ENCODE measurements at places on chromosomes 12 and 14.

DNA sequence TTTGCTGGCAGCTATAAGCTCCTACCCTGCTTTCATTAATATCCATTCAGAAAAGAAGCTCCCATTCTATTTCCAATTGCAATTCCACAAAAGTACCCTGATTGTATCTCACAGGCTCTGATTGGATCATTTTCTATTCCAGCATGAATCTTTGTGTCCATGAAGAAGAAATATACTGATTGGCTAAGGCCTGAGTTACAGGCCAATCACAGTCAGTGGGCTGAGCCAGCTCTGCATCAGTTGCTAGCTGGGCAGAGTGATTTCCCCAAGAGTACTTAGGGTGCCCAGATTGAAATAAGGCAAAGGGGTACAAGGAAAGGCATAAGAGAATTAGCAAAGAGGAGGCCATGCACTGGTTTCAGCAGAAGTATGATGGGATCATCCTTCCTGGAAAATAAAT lies 14.4 kb downstream of the ART4 start:
- DNase-seq = no peak

DNA sequence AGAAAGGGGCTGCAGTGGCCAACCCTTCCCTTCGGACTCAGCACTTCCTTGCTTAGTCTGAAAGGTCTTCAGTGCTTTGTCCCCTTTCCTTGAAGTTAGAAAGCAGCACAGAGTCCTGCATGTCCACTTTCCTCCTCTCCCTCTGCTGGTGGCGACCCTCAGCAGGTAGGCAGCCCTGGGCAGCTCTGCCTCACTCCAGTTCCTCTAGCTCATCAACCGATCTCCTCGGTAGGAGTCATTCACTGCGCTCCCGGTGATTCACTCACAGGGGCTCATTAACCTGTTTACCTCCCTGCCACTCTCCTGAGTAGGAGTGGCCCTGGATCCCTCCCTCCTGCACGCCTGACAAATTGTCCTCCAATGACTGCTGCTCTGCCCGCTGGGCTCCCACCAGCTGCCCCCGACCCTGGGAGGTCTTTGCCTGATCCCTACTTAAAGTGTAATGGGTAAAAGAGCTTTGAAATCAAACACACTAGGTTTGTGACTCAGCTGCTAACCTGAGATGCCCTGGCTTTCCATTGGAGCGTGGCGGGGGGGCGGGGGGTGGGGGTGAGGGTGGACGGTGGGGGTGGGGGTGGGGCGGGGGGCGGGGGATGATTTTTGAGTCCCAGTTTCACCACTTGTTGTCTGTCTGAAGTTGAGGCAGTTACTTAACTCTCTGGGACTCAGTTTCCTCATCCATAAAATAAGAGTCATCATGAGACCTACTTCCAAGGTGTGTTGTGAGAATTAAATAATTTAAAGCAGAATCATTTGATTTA lies 4.2 kb downstream of the SCNN1A start:
- no peak for DNase-seq

- DNase-seq = no peak
Measured at GRCh38 chr12:93113317-93114006, 184.4 kb upstream of the EEA1 start.

GRCh38 chr12:116599285-116600136 lies 40.3 kb downstream of the MAP1LC3B2 start:
- peak; percentile 53 for DNase-seq

DNA sequence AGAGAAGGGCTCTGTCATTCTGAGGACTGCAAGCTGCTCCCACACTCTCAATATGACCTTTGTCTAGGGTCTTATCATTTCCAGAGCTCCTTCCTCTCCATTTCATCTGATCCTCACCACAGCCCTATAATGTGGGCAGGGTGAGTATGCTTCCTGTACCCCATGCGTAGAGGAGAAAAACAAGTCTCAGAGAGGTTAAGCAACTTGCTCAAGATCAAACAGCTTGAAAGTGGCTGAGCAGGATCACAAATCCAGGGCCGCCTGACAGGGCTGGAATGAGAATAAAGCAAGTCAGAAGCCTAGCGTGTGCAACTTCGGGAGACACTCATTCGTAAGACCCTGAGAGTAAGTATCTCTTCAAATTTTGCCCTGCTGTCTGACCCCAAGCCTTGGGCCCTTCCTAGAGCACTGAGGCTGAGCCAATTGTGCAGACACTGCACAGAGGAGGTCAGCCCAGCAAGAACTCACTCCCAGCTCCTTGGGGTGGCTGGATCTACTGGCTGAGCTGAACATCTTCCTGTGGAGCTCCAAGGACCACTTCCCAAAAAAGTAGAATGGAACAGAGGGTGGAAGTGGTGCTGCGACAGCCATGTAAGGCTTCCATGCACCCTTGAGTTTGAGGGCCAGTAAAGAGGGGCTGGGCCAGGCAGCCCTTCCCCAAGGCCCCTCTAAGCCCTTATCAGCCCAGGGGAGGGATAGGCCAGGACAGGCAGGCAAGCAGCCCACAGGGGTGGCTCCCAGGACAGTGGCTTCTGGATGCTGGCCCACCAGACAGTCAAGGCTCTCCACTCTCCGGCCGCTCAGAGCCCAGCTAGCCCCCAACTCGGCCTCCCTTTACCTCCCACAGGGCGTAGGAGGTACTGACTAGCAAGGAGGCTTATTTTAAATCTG lies 10.5 kb downstream of the ZFP36L1 start:
- DNase-seq = no peak

DNA sequence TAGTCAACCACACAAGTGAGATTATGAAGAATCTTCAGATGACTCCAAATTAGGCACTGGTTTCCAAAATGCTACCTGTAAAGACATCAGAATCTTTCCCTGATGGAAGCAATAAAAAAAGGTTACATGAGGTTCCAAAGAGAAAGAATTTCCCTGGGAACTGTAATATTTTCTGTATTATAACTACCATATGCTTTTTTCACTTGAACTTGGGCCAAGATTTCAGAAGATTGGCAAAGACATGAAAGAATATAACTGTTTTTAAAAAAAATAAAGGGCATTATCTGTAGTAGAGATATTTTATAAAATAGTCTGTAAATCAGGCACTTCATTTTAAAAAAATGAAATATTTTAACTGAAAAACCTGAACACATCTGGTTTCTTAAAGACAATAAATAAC lies 12.9 kb downstream of the HECTD1 start:
- no peak for DNase-seq

- no peak for DNase-seq
Measured at GRCh38 chr12:49948866-49949845, 1.4 kb upstream of the AQP2 start.

DNA sequence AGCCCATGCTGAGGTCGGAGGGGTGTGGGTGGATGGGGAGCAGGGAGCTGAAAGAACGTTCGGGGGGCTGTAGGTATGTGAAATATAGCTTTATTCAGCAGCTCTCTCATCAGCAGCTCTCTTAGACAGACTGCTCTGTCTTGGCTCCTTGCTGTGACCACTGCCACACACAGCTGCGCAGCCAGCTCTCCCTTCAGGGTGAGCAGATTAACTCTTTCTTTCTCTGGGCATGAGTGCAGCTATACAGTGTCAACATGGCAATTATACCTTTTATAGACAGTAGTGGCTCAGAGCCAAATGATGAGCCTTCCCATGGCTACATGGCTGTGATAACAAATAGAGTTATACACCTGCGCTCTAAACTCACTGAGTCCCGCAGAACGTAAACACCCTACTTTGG lies 137.7 kb upstream of the NEDD1 start:
- no peak for DNase-seq

DNA sequence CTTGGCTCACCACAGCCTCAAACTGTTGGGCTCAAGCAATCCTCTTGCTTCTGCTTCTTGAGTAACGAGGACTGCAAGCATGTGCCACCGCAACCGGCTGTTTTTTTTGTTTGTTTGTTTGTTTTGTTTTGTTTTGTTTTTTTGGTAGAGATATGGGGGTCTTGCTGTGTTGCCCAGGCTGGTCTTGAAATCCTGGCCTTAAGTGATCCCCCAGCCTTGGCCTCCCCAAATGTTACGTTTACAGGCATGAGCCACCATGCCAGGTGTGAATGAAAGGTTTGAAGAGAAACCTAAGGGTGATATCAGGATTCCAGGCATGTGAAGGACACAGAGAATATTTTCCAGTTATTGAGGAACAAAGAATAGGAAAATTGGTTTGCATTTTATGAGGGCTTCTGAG lies 45.0 kb downstream of the ANO6 start:
- DNase-seq = no peak

Data from activated CD4-positive, alpha-beta T cell treated with anti-CD3 and anti-CD28 coated beads, Interleukin-2, amount 50 U/mL, for 4 hours (primary cell).